ENCODE measurements at places on chromosomes 5 and 9. TPM values are rescaled to one million over a fixed set of nuclear protein-coding genes. Genes with fewer than 3 reads are reported as not detected.

DNA sequence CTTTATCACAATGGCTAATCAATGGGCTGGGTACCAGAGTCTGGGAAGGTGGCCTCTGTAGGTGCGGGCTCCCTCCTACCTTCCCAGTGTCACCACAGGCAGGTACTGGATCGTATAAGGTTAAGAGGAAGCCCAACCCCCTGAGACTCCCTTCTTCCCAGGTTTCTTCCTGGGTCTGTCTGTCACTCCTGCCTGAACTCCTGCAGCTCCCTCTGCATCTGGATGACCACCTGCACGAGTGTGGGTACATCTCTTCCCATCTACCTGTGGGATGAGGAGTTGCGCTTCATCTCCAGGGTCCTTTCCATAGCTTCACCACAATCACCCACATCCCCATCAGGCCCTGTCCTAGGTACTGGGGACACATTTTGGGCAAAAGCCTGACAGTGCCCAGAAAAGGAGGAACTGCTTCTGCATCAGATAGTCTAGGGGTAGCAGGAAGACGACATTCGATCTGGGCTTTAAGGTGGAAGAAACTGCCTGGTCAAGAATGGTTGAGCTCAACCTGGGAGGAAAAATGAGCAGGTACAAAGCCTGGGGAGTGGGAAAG lies 112.2 kb upstream of the ALDH1B1 start:
- no peak for DNase-seq

Gene LCN15
- total RNA-seq = not detected

- DNase-seq = no peak
These were observed 112.8 kb upstream of the NR3C1 start for GRCh38 chr5:143516249-143516648.

Gene ECM2
- total RNA-seq = 5.6 TPM

- no peak for DNase-seq
These were observed 127.8 kb upstream of the PAM start for GRCh38 chr5:102627315-102627714.

DNA sequence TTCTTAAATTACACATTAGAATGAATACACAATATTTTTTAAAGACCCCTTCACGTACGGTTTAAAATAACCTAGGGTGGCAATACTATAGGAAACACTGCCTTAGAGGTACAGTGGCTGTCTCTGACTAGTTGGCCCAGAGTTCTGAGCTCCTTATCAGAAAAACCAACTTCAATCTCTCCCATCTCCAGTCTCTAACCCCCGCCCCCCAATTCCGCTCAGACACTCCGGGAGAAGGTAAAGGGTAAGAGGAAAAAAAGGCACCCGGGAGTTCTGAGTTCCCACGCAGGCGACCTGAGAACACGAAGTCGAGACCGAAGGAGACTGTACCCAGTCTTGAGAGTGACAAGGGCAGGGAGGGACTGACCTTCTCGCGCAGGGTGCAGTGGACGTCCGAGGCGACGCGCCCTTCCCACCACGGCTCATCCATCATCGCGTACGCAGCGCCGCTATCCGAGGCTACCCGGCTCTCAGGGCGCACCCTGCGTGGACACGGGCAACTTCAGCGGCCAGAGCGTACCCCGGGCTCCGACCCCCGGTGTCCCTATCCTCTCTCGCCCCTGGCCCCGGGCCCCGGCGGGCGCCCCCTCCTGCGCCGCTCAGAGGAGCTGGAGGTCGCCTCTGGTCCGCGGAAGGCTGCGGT lies 752 bp downstream of the CCNJL start:
- no peak for DNase-seq

Gene DDX4
- total RNA-seq = not detected

Gene FBP1
- total RNA-seq = not detected

Gene IZUMO3
- total RNA-seq = not detected

DNA sequence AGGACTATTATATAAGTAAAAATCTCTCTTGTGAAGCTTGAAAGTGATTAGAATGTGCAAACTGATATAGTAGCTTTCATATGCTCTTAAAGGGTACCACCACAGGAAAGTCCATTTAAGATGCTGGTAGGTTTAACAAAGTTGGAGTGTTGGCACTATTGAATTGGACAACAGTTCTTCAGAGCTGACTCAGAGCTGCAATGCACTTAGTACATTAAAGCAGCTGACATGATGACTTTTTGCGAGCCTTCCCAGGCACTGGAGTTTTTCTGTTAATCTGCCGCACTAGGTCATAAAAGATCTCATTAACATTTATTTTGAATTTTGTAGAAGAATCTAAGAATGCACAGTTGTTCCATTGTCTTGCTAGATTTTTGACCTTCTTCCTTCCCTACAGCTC lies 243.8 kb downstream of the ADAMTSL1 start:
- no peak for DNase-seq

DNA sequence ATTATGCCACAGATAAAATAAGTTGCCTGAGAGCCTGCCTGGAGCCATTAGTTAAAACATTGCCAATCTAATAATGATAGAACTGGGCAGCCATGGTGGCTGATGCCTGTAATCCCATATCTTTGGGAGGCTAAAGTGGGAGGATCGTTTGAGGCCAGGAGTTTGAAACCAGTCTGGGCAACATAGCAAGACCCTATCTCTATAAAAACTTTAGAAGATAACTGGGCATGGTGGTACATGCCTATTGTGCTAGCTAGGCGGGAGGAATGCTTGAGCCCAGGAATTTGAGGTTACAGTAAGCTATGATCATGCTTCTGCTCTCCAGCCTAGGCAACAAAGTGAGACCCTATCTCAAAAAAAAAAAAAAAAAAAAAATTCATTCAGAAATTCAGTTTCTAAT lies 52.6 kb downstream of the RAI14 start:
- no peak for DNase-seq

DNA sequence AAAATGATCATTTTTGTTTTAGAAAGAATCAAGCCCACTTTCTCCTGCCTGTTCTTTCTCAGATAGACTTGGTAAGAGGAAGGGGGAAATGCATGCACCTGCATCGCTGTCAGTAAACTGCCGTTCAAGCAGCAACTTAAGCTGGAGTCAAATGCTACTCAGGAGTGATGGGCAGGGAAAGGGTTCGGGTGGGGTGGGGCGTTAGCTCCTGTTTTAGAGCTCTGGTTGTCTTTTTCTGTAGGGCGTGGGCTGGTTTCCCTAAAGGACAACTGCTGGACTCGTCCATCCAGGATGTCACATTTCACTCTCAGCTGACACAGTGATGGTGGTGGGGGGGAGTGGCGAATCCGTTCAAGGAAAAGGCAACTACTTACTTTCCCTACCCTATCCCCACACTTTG lies 75.0 kb downstream of the NDFIP1 start:
- no peak for DNase-seq

All from occipital lobe (tissue), 3 donors.